Stimulated activated CD8-positive, alpha-beta memory T cell treated with anti-CD3 and anti-CD28 coated beads, Interleukin-7, amount 100 ng/mL, for 1 hour (primary cell): ENCODE measurements at places on chromosomes 2 and 18.

GRCh38 chr2:150126143-150126740 lies 361.2 kb downstream of the RND3 start:
- no peak for DNase-seq

DNA sequence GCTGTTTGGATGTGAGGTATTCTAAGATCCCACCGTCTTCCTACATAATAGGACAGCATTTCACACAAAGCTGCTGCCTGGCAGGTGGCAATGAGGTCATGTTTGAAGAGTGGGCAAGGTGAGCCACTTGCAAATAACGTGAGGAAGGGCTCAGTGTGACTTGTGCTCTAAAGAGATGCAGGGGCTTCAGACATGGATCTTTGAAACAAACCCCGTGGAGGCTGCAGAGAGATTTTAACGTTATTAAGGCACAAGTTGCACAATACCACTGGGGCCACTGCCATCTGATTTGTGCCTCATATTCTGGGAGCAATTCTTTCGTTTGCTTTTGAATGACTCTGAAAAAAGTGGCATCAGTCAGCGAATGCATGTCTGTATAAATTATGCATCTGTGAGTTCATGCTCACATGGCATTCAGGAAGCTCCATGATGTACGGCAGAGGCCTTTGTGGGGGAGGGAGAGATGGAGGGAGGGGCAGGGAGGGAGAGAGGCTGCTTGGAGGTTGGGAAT lies 362.0 kb downstream of the SOX11 start:
- DNase-seq, result no peak

- no peak for DNase-seq
Measured at GRCh38 chr2:185179743-185180142, 558.9 kb upstream of the FSIP2 start.

- DNase-seq, result no peak
Measured at GRCh38 chr2:152406836-152407161, 71.8 kb downstream of the FMNL2 start.

DNA sequence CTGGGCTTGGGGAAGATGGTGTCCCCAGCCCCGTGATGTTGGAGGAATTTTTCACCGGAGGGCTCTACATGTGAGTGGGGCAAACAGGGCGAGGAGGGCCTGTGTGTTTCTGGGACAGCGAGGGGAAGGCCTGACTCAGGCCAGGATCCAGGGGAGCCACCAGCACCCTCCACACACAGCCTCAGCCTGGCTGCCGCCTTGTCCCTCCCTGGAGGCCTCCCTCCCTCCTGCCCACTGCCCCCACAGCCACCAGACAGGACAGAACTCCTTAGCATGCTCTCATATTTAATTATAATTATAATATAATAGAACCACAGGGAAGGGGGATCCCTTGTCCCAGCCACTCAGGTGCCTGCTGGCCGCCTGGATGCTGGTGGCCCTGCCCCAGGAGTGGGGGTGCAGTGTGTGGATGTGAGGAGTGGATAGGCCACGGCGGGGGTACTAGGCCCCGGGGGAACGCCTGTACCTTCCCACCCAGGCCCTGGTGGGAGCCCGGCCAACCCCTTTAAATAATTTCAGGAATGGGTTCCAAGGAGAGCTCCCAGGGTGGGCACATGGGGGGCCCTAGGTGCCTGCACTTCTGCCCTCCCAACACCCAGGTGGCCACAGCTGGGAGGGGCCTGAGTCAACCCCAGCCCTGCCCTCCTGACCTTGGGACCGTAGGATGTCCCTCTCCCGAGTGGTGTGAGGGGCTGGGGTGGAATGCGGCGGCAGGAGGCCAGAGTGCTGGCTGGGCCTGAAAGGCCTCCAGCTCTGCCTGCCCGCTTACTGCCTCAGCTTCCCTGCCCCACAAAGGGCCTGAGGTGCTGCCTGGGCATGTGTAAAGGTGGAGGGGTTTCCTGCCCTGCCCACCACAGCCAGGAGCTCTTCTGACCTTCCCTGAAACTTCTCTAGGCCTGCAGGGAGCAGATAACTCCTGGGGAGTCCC lies 8.8 kb downstream of the PDCD1 start:
- DNase-seq, result no peak

- no peak for DNase-seq
Measured at GRCh38 chr18:61662726-61663125, 230.1 kb downstream of the RNF152 start.

DNA sequence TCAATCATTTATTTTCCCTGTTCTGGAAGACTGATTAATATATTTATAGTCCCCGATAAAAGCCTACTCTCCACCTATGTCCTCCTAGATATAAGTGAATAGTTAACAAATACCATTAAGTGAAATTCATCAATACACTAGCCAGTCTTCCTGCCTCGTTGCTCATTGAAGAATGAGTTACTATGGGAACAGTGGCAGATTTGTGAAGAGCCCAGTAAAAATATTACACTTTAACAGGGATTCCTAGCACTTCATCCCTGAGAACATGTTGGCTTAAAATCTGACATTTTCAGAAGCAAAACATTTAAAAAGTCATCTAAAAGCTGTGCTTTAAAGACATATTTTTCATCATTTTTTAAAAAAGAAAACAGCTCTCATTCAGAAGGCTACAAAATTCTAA lies 848.7 kb upstream of the NXPH2 start:
- no peak for DNase-seq

DNA sequence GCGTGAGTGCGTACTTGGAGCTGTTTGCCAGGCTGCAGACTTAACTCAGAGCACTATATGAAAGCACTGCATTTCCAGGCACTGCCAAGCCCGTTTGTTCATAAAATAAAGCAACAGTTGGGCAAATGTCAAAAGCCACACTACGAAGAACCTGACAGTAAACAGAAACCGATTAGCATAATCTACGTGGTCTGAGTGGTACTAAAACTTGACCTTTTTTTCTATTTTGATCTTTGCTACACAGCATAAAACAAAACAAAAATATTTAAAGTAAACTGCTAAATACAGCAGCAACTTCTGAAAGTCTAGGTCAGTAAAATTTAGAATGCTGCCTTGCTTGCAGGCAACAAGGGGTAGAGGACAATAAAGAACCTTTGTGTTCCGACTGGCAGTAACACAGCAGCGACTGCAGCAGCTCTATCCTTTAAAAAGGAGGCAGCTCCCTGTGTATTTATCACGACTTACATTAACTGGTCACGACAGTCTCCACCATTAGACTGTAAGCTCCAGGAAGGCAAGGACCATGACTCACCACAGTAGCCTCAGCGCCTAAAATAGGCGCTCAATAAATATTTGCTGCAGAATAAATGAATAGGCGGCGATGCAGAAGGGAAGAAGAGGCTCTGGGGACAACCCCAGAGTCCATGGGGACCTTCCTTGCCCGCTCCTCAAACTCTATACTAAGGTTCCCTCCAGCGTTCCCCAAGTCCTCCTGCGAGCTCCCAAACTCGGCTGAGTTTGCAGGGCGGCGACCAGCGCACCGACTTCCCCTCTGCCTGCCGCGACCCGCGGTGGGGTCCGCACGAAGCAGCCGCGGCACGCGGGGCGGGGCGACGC lies 902 bp downstream of the SS18 start:
- DNase-seq, result no peak

- DNase-seq, result no peak
Measured at GRCh38 chr2:59575191-59575590, 978.3 kb downstream of the BCL11A start.

DNA sequence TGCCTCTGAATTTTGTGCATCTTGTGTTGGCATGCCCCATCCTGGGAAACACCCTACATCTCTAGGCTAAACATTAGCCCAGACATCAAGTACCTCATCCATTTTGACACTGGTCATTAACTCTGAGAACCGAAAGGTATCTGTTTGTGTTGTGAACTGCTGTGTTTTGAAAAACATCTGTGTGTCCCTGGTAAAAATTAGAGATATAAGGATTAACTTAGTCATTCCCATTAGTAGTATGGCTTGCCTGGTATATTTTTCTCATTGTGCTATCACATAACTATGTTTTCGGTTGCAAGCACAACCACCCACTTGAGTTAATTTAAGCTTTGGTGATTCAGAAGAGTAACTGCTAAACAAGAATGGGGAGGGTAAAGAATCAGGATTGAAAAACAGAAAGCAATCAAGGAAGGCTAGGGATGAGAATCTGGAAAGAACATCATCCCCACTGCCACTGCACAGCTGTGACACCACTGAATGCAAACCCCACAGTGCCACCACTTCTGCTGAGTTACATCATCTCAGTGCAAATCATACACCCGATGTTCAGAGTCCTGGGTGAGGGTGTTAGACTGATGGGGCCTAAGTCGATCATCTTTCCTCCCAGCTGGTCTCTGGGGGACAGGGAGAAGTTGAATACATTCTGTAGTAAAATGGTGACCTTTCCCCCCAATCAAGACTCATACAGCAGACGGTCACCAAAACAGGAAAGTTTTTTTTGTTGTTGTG lies 234.0 kb downstream of the EPHA4 start:
- DNase-seq, result no peak

DNA sequence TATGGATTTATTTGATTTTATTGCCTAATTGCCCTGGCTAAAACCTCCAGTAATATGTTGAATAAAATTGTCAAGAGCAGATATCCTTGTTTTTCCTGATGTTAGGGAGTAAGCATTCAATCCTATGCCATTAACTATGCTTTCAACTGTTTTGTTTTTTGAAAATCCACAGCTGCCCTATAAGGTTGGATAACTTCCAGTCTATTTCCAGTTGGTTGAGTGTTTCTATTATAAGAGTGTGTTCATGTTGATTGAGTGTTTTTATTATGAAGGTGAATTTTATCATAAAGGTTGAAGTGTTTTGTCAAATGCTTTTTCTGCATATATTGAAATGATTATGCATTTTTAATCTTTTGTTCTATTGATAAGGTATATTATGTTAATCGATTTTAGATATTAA lies 149.9 kb upstream of the SCN7A start:
- no peak for DNase-seq

DNA sequence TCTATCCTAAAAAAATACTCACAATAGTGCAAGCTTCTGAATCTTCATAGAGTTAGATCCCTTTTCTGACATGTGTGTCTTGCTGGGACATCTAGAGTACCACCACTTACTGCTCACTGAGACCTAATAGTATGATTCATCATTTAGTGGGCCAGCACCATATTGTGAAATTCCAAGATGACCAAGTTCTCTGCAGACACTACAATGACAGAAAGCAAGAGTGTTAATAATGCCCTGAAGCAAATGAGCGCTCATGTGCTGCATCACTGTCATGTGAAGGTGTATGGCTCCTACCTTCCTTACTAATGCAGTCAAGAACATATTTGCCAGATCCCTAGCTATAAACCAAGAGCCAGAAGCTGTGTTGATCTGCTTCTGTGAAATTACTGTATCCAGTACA lies 606.2 kb upstream of the NXPH2 start:
- DNase-seq, result no peak

DNA sequence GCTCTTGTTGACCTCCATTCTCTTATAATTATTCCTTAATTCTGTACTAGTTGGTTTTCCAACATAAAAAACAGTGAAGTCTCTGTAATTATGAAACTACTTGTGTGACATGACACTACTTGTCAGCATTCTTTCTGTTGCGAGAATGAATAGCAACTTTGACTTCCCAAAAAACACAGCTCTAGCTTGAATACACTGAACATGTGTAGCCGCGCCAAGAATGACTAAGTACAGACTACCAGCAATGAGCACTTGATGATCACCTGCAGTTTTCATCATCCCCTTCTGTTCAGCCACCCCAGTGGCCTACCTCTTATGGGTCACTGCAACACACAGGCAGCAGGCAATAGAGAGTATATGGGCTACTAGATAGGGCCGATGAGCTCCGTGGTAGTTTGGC lies 229.3 kb downstream of the TGIF1 start:
- no peak for DNase-seq

DNA sequence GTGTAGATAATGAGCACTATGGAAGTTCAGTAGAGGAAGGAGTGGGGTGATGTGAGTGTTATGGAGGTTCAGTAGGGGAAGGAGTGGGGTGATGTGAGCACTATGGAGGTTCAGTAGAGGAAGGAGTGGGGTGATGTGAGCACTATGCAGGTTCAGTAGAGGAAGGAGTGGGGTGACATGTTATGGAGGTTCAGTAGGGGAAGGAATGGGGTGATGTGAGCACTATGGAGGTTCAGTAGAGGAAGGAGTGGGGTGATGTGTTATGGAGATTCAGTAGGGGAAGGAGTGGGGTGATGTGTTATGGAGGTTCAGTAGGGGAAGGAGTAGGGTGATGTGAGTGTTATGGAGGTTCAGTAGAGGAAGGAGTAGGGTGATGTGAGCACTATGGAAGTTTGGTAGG lies 116.3 kb upstream of the SMAD7 start:
- DNase-seq, result no peak

GRCh38 chr2:42438685-42439084 lies 55.1 kb downstream of the KCNG3 start:
- no peak for DNase-seq

DNA sequence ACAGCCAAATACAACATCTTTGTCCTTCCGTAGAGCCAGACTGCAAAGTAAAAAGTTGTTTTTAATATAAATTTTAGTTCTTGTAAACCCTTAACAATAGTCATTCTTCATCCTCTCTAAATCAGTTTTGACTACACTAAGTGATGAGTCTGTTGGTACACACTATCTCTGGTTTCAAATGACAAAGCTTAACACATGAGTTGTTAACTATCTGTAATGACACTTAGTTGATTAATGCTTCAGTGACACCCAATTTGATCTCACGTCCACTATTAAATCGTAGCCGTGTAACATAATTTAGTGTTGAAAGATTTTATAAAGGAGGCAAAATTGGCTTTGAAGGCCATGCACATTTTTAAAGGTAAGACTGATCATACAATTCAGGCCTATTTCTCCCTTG lies 181.6 kb downstream of the ZNF521 start:
- no peak for DNase-seq
